Activated CD4-positive, alpha-beta T cell treated with anti-CD3 and anti-CD28 coated beads, Interleukin-2, amount 10 ng/mL, durations not matched to agents 7 days and 5 days (primary cell): ENCODE measurements at places on chromosomes 4 and X.

GRCh38 chr4:184389978-184390900 lies 84.1 kb downstream of the IRF2 start:
- no peak for DNase-seq
- H3K27me3 ChIP-seq = no peaks in the 10 kb centered on the region
- H3K27ac ChIP-seq = no peak overlapping the region
- peaks cover 85% of the 10 kb centered on the region for H3K36me3 ChIP-seq
- H3K4me1 ChIP-seq = peaks cover 23% of the 10 kb centered on the region

DNA sequence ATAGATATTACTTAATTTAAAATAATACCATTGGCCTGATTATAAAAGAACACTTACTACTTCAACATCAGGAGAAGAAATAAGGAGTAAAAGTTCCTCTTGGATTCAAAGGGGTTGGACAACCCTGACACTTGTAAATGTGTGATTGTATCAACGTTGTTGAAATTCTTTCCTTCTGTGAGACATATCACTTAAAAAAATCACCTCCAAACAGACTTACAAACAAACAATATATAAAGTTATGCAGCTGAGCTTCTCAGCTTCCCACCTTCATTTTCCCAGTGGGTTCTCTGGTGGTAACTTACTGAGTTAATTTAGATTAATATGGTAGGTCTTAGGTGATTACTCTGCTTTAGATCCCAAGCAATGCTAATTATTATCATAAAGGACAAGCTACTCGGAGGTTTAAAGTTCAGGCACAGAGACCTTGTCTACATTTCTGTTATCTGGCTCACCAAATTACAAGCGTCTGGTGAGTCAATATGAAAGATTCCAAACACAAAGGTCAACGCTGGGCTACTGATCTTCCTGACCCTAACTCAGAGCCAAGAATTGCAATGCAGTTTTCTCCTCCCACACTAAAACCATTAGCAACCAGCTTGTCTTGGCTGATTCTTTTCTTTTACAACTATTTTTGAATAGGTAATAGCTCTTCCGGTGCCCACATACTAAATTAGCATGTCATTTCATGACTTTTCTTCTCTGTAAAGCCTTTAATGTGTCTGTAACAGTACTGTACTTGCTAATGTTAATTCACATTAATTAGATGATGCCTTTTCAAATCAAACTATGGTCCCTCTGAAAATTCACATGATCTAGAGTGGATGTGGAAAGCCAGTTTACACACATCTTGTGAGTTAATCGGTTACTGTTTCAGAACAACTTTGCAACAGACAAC lies 157.6 kb downstream of the RASL11B start:
- DNase-seq = no peak
- H3K4me1 ChIP-seq = no peaks in the 10 kb centered on the region
- no peaks in the 10 kb centered on the region for H3K27me3 ChIP-seq
- H3K4me3 ChIP-seq = no peak overlapping the region

- peak overlapping the region; percentile 82 for H3K4me3 ChIP-seq
- H3K27ac ChIP-seq = peak overlapping the region; percentile 96
- DNase-seq = peak; percentile 7
- no peaks in the 10 kb centered on the region for H3K27me3 ChIP-seq
Measured at GRCh38 chrX:56564164-56564885, 898 bp downstream of the UBQLN2 start.

DNA sequence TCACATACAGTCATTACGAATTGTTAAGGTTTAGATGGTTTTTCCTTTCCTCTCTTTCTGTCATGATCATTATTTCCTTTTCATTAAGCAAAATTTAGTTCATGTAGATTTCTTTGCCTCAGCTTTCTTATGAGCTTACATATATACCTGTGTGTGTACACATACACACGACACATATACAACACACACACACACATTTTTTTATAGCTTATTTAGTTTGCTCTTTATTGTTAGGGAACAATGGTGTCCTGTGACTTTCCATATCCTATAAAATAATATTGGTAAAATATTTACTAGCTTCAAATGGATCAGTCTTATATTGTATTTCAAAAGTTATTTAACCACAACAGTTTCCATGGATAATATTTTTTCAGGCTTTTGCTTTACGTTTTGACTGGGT lies 840.7 kb downstream of the PCDH18 start:
- H3K27ac ChIP-seq = no peak overlapping the region
- H3K4me1 ChIP-seq = no peaks in the 10 kb centered on the region
- no peak for DNase-seq
- no peaks in the 10 kb centered on the region for H3K27me3 ChIP-seq
- no peak overlapping the region for H3K4me3 ChIP-seq
- no peaks in the 10 kb centered on the region for H3K36me3 ChIP-seq

DNA sequence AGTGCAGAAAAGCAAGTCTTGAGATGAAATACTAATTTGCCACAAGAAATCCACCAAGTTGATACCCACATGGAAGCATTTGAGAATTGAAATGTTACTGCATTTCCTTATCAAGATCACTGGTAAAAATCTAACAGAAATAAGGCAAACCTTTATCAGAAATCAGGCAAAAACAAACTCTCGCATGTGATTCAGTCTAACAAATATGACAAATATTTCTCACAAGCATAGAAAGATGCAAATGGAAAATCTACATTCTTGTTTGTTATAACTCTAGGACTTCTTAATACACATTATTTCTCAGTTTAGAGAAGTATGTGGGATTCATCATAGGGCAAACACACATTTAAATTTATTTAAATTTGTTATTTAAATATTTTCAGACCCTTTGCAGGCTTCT lies 52.9 kb downstream of the TXK start:
- peaks cover 10% of the 10 kb centered on the region for H3K4me1 ChIP-seq
- H3K4me3 ChIP-seq = no peak overlapping the region
- H3K27ac ChIP-seq = no peak overlapping the region
- no peak for DNase-seq
- H3K36me3 ChIP-seq = peaks cover 63% of the 10 kb centered on the region

DNA sequence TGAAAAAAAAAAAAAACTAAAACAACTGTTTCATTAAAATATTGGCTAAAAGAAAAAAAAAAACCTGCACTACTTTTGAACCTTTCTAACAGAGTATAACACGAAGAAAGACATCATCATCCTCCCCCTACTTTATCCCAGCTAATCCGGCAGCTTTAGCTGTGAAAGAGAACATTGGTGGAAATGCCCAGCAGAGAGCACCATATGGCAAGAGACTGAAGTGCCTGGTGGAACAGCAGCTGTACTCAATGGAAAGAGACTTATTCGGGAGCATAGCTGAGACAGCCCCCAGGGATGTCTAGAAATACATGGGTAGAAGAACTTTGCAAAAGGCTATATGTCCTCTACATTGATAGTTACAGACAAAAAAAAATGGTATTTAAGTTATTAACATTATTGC lies 30.3 kb downstream of the STPG2 start:
- H3K36me3 ChIP-seq = no peaks in the 10 kb centered on the region
- peaks cover 4% of the 10 kb centered on the region for H3K27me3 ChIP-seq
- DNase-seq = peak; percentile 16
- no peak overlapping the region for H3K4me3 ChIP-seq
- no peak overlapping the region for H3K27ac ChIP-seq
- no peaks in the 10 kb centered on the region for H3K4me1 ChIP-seq

- no peak overlapping the region for H3K27ac ChIP-seq
- H3K4me3 ChIP-seq = no peak overlapping the region
- peaks cover 8% of the 10 kb centered on the region for H3K4me1 ChIP-seq
- H3K36me3 ChIP-seq = peaks cover 2% of the 10 kb centered on the region
Measured at GRCh38 chrX:7891928-7892327, 35.3 kb downstream of the PNPLA4 start.

GRCh38 chrX:119605464-119606279 lies 552 bp downstream of the NKRF start:
- H3K4me1 ChIP-seq = peaks cover 35% of the 10 kb centered on the region
- no peaks in the 10 kb centered on the region for H3K27me3 ChIP-seq
- H3K27ac ChIP-seq = peak overlapping the region; percentile 97
- DNase-seq = peak; percentile 47
- peaks cover 3% of the 10 kb centered on the region for H3K36me3 ChIP-seq

GRCh38 chrX:40011322-40012038 lies 86.3 kb downstream of the BCOR start:
- peaks cover 30% of the 10 kb centered on the region for H3K27me3 ChIP-seq
- no peak overlapping the region for H3K4me3 ChIP-seq
- no peak for DNase-seq
- no peak overlapping the region for H3K27ac ChIP-seq
- no peaks in the 10 kb centered on the region for H3K36me3 ChIP-seq

DNA sequence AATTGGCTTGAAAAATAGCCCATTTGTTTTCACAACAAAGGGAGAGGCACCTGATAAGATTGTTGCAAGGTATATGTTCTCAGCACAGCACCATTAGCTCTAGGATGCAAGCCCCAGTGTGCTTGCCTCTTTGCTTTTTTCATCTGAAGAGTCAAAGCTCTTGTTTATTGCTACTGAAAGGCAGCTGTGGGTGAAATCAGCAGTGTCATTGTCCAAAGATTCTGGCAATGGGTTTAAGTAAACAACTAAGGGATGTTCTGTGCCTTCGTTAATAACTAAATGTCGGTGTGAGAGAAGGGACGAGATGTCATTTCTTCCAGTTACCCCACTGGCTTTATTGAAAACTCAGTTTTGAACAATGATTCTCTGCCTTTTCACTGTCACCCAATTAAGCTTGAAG lies 567.7 kb downstream of the KCNIP4 start:
- no peaks in the 10 kb centered on the region for H3K36me3 ChIP-seq
- H3K4me3 ChIP-seq = no peak overlapping the region
- H3K4me1 ChIP-seq = no peaks in the 10 kb centered on the region
- no peak for DNase-seq
- no peak overlapping the region for H3K27ac ChIP-seq

- H3K36me3 ChIP-seq = no peaks in the 10 kb centered on the region
- peaks cover 3% of the 10 kb centered on the region for H3K27me3 ChIP-seq
- no peaks in the 10 kb centered on the region for H3K4me1 ChIP-seq
- no peak overlapping the region for H3K4me3 ChIP-seq
Measured at GRCh38 chr4:74845834-74846233, 51.5 kb upstream of the BTC start.

- H3K4me1 ChIP-seq = no peaks in the 10 kb centered on the region
- no peak overlapping the region for H3K27ac ChIP-seq
- no peak for DNase-seq
- no peak overlapping the region for H3K4me3 ChIP-seq
- H3K36me3 ChIP-seq = no peaks in the 10 kb centered on the region
- H3K27me3 ChIP-seq = no peaks in the 10 kb centered on the region
Measured at GRCh38 chrX:125004799-125005198, 314.9 kb upstream of the TEX13C start.

GRCh38 chr4:24690436-24690835 lies 104.9 kb upstream of the SOD3 start:
- no peak overlapping the region for H3K4me3 ChIP-seq
- H3K27me3 ChIP-seq = no peaks in the 10 kb centered on the region
- H3K4me1 ChIP-seq = no peaks in the 10 kb centered on the region
- H3K36me3 ChIP-seq = no peaks in the 10 kb centered on the region
- H3K27ac ChIP-seq = no peak overlapping the region

DNA sequence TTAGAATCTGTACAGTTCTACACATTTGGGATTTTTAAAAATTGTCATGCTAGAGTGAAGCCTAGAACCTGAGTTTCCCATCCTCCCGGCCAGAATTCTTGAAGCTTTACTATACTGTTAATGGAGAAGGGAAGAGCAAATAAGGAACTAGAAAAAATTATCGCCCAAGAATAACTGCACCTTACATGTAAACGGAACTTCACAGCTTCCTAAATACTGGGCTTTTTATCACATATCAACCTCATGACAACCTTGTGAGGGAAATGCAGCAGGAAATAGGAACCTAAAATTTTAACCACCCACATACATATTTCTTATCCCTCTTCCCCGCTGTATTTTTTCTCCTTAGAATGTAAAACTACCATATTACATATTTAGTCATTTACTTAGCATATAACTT lies 19.3 kb downstream of the ARHGEF9 start:
- H3K27ac ChIP-seq = no peak overlapping the region
- no peak for DNase-seq
- H3K36me3 ChIP-seq = no peaks in the 10 kb centered on the region
- H3K27me3 ChIP-seq = peaks cover 1% of the 10 kb centered on the region
- peaks cover 3% of the 10 kb centered on the region for H3K4me1 ChIP-seq

GRCh38 chr4:2729533-2729875 lies 26.6 kb downstream of the TNIP2 start:
- H3K4me3 ChIP-seq = no peak overlapping the region
- H3K36me3 ChIP-seq = peaks cover 28% of the 10 kb centered on the region
- H3K27ac ChIP-seq = no peak overlapping the region
- no peaks in the 10 kb centered on the region for H3K27me3 ChIP-seq
- no peak for DNase-seq
- H3K4me1 ChIP-seq = peaks cover 2% of the 10 kb centered on the region

GRCh38 chrX:72316408-72317110 lies 10.8 kb upstream of the CITED1 start:
- no peak overlapping the region for H3K27ac ChIP-seq
- H3K27me3 ChIP-seq = no peaks in the 10 kb centered on the region
- H3K36me3 ChIP-seq = no peaks in the 10 kb centered on the region
- H3K4me3 ChIP-seq = no peak overlapping the region

DNA sequence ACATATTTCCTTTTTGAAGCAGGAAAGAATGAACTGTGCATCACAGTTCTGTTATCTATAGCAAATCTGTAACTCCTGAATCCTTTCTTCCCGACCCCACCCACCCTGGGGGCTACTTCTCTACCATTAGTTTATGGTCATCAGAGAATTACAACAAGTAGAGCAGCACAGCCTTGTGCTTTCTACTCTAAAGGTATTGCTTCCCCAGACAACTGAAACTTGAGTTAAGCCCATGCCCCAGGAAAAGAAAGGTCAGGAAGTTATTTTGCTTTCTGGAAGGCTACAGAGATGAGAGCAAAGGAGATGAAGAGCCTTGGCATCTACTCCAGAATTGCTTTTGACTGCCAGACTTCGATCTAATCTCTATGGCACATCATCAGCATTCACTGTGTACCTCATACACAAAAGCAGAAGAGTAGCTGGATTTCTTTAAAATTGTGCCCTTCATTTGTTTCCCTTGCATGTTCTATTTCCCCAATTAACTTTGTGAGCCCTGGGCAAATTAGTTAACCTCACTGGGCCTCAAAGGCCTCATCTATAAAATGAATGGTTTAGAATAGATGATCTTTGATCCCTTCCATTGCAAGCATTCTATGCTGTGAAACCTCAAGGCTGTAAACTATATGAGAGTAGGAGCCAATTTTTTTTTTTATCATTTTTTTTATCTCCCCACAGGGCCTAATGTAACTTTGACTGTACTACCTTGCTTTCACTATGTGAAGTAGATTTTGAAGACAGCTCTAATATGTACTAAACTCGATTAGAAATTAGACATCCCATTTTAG lies 595.6 kb downstream of the RPA4 start:
- no peaks in the 10 kb centered on the region for H3K36me3 ChIP-seq
- no peak overlapping the region for H3K27ac ChIP-seq
- H3K27me3 ChIP-seq = no peaks in the 10 kb centered on the region
- no peaks in the 10 kb centered on the region for H3K4me1 ChIP-seq
- no peak overlapping the region for H3K4me3 ChIP-seq
